CD4-positive, alpha-beta memory T cell (primary cell): ENCODE measurements at places on chromosomes 4 and X.
A peak's percentile ranks its signal among the peaks of the same experiment; 100 is the strongest.

- no peak for DNase-seq
These were observed 14.2 kb downstream of the RNF175 start for GRCh38 chr4:153745651-153746050.

DNA sequence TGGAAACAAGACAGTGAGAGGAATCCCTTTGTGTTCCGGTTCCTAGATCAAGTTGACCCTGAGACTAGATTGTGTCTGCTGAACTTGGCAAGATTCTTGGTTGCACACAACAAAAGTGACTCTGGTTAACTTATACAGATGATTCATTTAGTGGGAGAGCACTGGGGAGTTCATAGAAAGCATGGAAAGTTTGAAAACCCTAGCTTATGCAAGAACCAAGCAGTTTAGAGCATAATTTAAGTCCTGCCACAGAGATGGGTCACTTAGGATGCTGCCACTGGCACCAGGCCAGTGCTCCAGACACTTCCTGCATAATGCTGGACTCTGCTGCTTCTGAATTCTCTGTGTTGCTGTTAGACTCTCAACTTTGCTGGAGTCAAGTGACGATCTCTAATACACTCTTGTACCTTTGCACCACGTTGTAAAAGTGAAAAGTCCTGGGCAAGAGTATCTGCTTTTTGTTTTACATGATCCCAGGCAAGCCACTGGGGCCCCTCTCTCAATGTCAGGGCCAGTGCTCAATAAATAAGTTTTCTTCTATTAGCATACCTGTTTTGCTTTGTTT, 12.7 kb upstream of the DCUN1D4 start:
- DNase-seq = no peak

DNA sequence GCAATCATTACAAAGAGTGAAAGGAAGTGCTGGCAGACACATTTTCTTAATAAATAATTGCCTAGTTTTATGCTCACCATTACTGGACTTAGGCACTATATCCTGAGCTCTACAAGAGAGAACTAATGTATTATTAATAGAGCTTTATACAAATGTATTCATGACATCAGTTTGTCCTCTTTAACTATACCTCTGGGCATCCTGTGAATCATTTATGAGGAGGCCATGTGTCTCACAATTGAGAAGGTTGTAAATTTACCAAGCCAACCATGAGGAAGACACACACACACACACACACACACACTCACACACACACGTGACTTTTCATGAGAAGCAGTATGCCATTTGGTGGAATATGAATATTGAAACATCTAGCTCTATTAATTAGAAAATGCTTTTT, 728.2 kb downstream of the ARAP2 start:
- no peak for DNase-seq

GRCh38 chr4:178745203-178745602, 1303.0 kb upstream of the AGA start:
- DNase-seq = no peak

- no peak for DNase-seq
These were observed 32.8 kb downstream of the FHDC1 start for GRCh38 chr4:152968806-152969394.

GRCh38 chr4:27248829-27249228, 388.2 kb downstream of the STIM2 start:
- DNase-seq = no peak

- no peak for DNase-seq
These were observed 66.9 kb upstream of the PPARGC1A start for GRCh38 chr4:23956601-23957364.

GRCh38 chr4:34043131-34043530, 2201.2 kb downstream of the ARAP2 start:
- no peak for DNase-seq

GRCh38 chr4:89298155-89298554, 9.4 kb downstream of the GPRIN3 start:
- DNase-seq = peak; percentile 80

DNA sequence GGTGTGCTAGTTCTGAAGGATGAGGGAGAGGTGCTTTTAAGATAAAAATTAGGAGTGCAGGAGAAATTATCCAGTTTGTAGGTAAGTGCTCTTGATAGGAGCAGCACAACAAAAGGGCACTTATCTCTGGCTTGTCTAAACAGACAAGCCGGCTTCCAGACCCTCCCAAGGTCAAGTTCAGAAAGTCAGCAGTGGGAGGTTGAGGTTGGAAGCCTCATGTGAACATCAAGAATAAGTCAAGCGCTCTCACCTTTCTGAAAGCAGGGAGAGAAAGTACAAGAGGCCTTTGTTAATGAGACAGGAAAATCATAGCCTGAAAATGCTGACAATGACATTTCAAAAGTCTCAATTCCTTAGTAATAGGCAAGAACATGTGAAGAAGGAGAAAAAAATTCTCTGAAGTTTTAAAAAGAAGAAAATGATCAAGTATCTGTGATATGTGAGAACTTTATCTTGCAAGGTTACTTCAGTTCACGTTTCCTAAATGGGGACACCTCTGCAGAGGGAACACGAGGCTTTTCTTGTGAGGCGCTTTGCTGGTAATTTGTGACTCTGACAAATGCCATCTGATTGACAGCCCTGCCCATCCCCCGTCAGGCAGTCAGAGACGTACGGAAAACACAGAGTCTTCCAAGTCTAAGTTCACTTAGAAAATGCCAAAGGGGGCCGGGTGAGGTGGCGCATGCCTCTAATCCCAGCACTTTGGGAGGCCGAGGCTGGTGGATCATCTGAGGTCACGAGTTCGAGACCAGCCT, 62.2 kb downstream of the TIGD2 start:
- DNase-seq = no peak

DNA sequence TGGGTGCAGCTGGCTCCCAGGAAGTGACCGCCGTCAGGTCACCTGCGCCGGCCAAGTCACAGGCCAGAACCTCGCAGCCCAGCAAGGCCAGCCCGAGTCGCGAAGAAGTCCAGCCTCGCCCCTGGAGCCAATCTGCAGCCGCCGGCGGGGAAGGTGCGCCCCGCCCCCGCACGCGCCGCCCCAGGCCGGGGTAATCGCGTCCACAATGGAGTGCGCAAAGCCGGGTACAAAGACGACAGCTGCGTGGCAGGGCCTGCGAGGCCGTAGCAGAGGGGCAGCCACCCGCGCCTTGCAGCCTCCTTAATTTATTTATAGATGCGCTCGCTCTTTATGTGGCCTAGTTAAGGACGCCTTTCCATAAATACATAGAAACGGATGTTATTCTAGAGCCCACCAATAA, 139.4 kb upstream of the CPEB2 start:
- DNase-seq = no peak

DNA sequence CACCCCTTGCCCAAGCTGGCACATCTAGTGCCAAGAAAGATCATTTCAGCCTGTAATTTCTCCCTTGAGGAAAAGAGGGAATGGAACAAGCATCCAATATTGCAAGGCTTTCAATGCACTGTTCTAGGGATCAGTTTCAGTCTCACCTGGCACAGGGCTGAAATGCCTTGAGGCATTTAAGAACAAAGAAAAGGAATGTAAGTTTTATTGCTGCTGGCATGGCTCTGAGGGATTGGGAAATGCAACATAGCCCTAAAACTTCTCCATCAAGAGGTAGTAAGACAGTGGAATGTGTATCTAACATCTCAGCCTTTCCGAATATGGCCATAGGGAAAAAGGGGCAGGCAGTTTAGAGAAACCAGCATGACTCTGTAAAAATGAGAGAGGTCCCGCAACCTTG, 732.6 kb upstream of the LCORL start:
- DNase-seq = no peak

DNA sequence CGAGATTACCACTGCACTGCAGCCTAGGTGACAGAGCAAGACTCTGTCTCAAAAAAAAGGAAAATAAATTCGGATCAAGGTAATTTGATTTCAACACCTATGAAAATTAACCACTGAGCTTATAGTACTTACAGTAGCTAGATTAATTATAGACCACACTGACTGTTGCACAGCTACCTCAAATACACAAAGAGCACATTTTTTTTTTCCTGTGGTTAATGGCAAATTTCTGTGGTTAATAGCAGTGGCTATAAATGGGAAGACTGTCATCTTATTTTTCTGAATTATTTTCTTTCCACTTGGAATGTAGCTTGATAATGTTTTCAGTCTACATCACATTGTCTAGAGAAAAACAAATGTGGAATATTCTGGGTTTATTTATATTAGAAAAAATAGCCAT, 1661.6 kb upstream of the PCDH7 start:
- no peak for DNase-seq

- no peak for DNase-seq
These were observed 230.8 kb downstream of the CPE start for GRCh38 chr4:165609653-165610052.

- DNase-seq = no peak
These were observed 64.2 kb downstream of the SPINK2 start for GRCh38 chr4:56757261-56757746.

GRCh38 chr4:870951-871350, 45.0 kb upstream of the CPLX1 start:
- DNase-seq = no peak

DNA sequence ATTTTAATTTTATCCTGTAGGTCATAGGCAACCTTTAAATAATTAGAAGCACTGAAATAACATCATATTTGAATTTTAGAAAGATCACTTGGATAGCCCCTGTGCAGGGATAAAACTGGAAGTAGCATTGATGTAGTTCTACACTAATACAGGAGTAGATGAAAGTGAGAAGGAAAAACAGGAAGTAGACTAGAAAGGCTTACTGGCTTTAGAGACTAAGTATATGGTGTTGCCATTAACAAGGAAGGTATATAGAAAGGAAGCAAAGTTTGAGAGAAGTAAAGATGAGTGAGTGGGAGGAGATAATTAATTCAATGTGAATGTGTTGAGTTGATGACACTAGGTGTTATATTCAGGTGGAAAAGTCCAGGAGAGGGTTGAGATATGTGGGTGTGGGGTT, 73.1 kb upstream of the EPGN start:
- no peak for DNase-seq

GRCh38 chrX:53481816-53482465, 47.8 kb upstream of the HSD17B10 start:
- peak; percentile 49 for DNase-seq

DNA sequence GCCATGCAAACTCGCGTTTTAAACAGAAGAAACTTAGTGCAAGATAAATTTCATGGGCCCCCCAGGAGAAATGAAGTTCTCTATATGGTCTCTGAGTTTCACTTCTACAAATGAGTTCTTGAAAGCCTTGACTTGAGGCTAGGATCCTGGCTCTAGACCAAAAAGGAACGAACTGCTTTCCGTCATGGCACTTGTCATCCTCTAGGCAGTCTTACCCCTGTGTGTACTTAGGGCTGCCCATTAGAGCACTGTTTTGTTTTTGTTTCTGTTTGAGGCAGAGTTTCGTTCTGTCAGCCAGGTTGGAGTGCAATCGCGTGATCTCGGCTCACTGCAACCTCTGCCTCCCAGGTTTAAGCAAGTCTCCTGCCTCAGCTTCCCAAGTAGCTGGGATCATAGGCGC, 29.0 kb downstream of the RNF4 start:
- DNase-seq = no peak

GRCh38 chrX:64642482-64642881, 247.2 kb upstream of the MTMR8 start:
- DNase-seq = no peak

GRCh38 chr4:157151711-157152110, 68.8 kb upstream of the GRIA2 start:
- DNase-seq = no peak

- no peak for DNase-seq
These were observed 330.5 kb upstream of the AADAT start for GRCh38 chr4:170420255-170420693.

DNA sequence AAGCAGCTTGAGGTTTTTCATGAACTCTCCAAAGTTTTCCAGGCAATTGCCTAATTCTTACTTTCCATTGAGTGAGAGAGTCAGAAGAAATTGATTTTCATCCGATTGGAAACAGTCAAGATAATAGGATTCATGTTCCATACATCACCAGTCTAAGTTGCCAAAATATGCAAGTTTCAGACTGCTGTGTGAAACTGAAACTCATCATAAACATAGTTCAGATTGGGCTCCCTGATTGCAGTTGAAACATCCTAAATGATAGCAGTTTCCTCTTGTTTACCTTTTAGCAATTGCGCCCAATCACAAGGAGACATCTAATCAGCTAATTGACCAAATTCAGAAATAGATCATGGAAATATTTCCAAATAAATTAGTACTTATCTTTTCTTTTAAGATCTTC, 56.8 kb downstream of the SPANXN4 start:
- no peak for DNase-seq

GRCh38 chr4:7630568-7631287, 196.0 kb upstream of the PSAPL1 start:
- no peak for DNase-seq

GRCh38 chr4:74671080-74671698, 123.1 kb downstream of the BTC start:
- DNase-seq = peak; percentile 50

DNA sequence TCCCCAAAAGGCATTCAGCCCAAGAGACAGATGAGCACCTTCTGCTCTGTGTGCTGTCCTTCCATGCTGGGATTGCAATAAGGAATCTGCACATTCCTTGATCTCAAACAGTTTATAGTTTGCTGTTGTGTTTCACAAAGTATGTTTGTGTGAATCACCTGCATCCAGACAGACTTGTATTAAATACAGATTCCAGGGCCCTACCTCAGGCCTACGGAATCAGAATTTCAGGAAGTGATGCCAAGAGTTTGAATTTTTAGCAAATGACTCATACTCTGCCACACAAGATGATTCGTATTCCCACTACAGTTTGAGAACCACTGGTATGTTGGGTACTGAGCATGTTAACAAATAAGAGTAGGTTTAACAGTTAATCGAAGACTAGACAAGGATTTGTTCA, 7.0 kb downstream of the VAMP7 start:
- DNase-seq = no peak

- DNase-seq = no peak
These were observed 72.7 kb downstream of the ANXA10 start for GRCh38 chr4:168164915-168165548.

- DNase-seq = no peak
These were observed 278.7 kb downstream of the RCHY1 start for GRCh38 chr4:75235359-75235951.

DNA sequence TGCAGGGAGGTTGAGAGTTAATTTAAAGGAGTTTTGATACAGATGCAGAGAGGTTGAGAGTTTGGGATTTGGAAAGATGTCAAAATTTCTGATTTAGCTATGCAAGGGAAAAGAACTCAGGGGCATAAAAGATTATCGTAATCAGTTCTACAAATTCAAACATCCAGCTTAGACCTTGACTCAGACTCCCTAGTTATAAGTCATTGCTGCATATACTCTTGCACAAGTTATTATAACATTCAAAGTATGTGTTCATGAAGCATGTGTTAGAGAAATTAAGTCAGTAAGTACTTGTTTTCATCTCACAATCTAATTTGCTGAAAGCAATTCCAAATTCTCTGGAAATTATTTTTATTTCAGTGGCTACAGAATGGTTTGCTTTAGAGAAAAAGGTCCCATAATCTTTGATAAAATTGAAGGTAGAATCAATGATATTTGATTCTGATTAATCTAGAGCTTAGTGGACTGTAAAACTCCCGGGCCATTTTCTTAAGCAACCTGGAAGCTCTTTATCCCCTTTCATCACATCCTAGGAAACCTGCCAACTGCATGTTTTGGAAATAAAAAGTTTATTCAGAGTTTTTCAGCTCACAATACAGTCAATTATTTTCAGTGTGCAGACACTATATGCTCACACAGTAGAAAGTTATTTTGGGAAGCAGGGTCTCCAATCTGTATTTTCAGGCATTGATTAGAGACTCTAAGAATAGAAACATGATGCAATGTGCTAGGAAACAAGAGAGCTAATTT, 132.9 kb upstream of the SPANXC start:
- no peak for DNase-seq

GRCh38 chr4:147639388-147639787, 22.2 kb downstream of the TMEM184C start:
- no peak for DNase-seq

GRCh38 chr4:108169664-108170063, 932 bp upstream of the LEF1 start:
- no peak for DNase-seq
